ENCODE measurements at places on chromosomes 4 and X. TPM values are rescaled to one million over a fixed set of nuclear protein-coding genes. Genes with fewer than 3 reads are reported as not detected.

Gene SPANXN4
- not detected for polyA plus RNA-seq

Gene CXCL13
- polyA plus RNA-seq: 0.62 TPM

Gene ARSJ
- polyA plus RNA-seq: 2.5 TPM

Gene CMC4
- polyA plus RNA-seq: 17.5 TPM

Gene GLRA3
- polyA plus RNA-seq: 2.1 TPM
